Omental fat pad (tissue), 4 donors: ENCODE measurements at places on chromosomes 5 and 9. TPM values are rescaled to one million over a fixed set of nuclear protein-coding genes. Genes with fewer than 3 reads are reported as not detected.

PCDHGB4 gene
- total RNA-seq = 6.0 TPM

NUTM2F gene
- not detected for total RNA-seq

TPPP gene
- total RNA-seq = 5.1 TPM

KIF4B gene
- not detected for total RNA-seq

STING1 gene
- total RNA-seq = 32.8 TPM

HTR1A gene
- total RNA-seq = not detected

BTNL3 gene
- not detected for total RNA-seq

EGFLAM gene
- total RNA-seq = 56.6 TPM

EIF4EBP3 gene
- total RNA-seq = 35.7 TPM

OGN gene
- 114 TPM for total RNA-seq

ORM2 gene
- 1.6 TPM for total RNA-seq

GPR151 gene
- not detected for total RNA-seq

BAAT gene
- not detected for total RNA-seq
